Kidney tubule cell (primary cell): ENCODE measurements at places on chromosomes 16 and 17.
A peak's percentile ranks its signal among the peaks of the same experiment; 100 is the strongest.

GRCh38 chr17:1559047-1560043 lies 3.2 kb downstream of the PITPNA start:
- DNase-seq: peak; percentile 12

DNA sequence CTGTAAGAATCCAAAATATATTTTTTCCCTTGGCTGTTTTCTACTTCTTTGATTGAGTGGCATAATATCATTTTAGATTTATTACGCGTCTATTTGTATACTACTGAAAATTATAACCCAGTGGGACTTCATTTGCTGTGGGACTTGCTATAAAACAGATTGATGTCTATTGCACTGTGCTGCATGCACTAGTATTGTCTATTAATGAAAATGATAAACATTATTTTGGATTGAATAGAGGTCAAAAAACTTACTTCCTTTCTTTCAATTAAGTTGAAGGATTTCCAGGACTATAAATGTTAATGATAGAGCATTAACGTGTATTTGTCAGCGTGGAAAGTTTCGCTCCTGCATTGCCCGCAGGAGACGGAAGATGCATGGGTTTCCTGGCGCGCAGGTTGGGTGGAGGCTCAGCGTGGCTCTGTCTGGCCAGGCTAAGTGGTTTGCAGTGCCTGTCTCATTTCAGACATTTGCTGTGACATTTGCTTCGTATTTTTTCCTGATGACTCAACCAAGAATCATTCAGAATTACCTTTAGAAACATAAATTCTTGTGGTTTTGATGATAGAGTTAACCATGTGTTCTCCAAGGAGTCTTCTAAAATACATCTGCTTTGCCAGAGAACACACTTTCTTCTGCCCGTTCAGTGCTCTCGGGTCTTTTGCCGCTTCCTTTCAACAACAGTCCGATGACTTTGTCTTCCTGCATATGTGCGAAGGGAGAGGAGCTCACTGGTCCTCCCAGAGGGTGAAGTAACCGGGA lies 216.7 kb downstream of the RPTOR start:
- peak; percentile 77 for DNase-seq

- no peak for DNase-seq
Observed at GRCh38 chr16:7088711-7089110, 243.9 kb upstream of the RBFOX1 start.

GRCh38 chr17:45090711-45091110 lies 29.6 kb downstream of the NMT1 start:
- DNase-seq: no peak

GRCh38 chr16:70685938-70686375 lies at the start of gene MTSS2:
Gene MTSS2, minus strand, starts transcription at chr16:70686053. Its CDS starts 262 bp downstream, at chr16:70685791.
- peak; percentile 66 for DNase-seq

DNA sequence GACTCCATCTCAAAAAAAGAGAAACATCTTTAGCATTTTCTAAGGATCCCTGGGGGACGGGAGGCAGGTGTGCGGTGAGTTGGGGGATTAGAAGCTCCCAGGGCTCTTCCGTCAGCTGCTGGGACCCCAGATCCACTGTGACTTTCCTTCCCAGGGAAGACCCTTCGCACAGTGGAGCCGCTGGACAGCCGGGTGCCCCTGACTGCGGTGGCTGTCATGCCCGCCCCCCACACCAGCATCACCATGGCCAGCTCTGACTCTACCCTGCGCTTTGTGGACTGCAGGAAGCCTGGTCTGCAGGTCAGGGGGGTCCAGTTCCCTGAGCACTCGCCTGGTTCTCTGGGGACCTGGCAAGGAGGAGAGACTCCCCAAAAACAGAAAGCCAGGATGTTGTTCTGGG lies 7.3 kb upstream of the SERPINF2 start:
- DNase-seq: no peak

DNA sequence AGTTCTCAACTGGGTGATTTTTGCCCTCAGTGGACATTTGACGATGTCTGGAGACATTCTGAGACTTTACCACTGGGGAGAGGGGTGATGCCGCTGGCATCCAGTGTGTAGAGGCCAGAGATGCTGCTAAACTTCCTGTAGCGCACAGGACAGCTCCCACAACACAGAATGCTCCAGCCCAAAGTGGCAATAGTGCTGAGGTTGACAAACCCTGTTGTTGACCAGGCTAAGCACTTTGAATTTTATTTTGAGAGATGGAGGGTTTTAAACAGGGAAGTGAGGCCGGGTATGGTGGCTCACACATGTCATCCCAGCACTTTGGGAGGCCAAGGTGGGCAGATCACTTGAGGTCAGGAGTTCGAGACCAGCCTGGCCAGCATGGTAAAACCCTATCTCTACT lies 44.0 kb downstream of the SYT17 start:
- no peak for DNase-seq

DNA sequence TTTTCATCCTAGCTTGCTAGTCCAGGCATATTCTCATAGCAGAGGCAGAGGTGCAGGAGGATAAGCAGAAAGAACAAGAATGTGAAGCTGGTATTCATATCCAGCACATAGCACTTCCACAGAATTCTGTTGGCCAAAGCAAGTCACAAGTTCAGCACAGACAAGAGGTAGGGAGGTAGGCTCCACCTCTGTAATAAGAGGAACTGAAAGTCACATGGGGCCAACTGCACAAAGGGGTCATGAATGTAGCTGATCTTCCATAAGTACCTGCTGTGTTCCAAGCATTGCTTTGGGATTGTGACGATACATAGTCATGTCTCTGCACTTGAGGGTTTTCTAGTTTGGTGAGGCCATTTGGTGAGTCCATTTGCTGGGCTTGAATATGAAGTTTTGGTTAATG lies 110.8 kb upstream of the MPHOSPH6 start:
- DNase-seq: no peak

GRCh38 chr16:65534121-65534528 lies 412.3 kb upstream of the CDH11 start:
- DNase-seq: peak; percentile 38

DNA sequence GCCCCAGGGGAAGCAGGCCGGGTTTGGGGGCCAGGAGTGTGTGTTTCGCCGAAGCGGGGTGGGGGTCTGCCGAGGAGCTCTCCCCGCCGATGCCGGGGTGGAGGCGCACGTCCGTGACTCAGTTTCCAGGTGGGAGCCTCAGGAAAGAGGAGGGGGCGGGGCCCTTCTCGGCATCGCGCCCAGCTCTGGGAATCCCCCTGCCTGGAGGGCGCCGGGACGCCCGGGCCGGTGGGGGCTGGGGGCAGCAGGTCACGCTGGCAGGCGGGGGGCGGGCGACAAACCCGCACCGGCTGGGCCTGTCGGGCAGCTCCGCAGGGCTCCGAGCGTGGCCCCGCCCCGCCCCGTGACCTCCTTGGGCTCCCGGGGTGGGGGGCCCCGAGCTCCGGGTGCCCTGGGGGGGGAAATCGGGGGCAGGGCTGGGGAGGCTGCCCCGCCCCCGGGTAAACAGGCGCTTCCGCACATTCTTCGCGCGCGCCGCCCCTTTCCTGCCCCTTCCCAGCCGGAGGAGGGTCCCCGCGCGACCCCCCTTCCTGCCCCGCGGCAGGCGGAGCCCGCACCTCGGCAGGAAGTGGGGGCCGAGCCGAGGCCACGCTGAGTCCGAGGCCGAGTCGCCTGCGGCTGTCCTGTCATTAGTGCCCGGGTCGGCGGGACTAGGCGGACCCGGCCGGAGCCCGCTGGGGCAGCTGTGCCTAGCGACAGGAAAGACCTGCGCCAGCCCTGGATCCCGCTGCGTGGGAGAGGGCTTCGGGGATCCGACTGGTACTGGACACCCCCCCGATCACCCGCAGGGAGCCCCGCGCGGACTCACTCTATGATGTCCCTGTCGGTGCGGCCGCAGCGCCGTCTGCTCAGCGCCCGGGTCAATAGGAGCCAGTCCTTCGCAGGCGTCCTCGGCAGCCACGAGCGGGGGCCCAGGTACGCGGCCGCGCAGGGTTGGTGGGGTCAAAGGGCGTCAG lies 9.3 kb downstream of the RIPOR1 start:
- peak; percentile 67 for DNase-seq

- no peak for DNase-seq
Observed at GRCh38 chr17:76195281-76196096, 44.8 kb downstream of the RNF157 start.

- DNase-seq: no peak
Observed at GRCh38 chr16:23908790-23909189, 73.0 kb downstream of the PRKCB start.

- DNase-seq: no peak
Observed at GRCh38 chr17:79084291-79085153, 9.9 kb downstream of the ENGASE start.

DNA sequence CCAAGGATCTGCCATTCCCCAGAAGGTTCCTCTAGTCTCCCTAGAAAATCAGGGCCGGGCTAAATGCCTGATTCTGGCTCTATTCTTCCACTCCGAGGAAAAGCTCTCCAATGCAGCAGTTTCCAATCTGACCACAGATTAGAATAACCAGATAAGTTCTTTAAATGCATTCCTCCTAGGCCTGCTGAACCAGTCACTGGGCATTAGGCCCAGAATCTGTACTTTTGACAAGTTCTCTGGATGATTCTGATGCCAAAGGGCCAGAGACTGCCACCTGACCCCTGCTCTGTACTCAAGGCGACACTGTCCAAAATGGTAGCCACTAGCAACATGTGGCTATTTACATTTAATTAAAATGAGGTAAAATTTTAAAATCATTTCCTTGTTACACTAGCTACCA lies 22.3 kb downstream of the MAP3K14 start:
- DNase-seq: no peak

- DNase-seq: peak; percentile 61
Observed at GRCh38 chr16:23435500-23435899, 17.5 kb downstream of the COG7 start.

- no peak for DNase-seq
Observed at GRCh38 chr16:65476448-65476955, 354.6 kb upstream of the CDH11 start.

DNA sequence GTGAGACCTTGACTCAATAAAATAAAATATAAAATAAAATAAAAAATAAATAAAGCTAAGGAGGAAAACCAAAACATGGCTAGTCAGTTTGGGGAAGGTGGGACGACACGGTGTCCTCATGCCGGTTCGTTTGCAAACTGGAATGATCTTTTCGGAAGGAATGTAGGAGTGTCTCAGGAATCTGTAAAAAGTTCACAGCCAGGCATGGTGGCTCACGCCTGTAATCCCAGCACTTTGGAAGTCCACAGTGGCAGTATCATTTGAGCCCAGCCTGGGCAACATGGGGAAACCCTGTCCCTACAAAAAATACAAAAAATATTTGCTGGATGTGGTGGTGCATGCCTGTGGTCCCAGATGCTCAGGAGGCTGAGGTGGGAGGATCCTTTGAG lies 14.7 kb upstream of the RPTOR start:
- DNase-seq: peak; percentile 11

GRCh38 chr17:31114956-31115555 lies 20.3 kb downstream of the NF1 start:
- DNase-seq: no peak

GRCh38 chr16:83554096-83554495 lies 253.7 kb upstream of the HSBP1 start:
- DNase-seq: no peak

DNA sequence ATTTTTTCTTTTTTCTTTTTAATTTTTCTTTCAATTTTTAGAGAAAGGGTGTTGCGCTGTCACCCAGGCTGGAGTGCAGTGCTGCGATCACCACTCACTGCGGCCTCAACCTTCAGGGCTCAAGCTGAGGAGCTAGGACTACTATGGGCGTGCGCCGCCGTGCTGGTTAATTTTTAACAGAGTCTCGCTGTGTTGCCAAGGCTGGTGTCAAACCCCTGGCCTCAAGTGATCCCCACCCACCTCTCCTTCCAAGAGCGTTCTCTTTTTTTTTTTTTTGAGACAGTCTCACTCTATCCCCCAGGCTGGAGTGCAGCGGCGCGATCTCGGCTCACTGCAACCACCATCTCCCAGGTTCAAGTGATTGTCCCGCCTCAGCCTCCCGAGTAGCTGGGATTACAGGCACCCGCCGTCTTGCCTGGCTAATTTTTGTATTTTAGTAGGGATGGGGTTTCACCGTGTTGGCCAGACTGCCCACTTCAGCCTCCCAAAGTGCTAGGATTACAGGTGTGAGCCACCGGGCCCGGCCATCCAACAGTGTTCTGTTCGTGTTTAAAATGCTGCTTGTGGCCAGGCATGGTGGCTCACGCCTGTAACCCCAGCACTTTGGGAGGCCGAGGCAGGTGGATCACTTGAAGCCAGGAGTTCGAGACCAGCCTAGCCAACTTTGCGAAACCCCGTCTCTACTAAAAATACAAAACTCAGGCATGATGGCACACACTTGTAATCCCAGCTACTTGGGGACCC lies 14.5 kb upstream of the RPL13 start:
- peak; percentile 66 for DNase-seq

DNA sequence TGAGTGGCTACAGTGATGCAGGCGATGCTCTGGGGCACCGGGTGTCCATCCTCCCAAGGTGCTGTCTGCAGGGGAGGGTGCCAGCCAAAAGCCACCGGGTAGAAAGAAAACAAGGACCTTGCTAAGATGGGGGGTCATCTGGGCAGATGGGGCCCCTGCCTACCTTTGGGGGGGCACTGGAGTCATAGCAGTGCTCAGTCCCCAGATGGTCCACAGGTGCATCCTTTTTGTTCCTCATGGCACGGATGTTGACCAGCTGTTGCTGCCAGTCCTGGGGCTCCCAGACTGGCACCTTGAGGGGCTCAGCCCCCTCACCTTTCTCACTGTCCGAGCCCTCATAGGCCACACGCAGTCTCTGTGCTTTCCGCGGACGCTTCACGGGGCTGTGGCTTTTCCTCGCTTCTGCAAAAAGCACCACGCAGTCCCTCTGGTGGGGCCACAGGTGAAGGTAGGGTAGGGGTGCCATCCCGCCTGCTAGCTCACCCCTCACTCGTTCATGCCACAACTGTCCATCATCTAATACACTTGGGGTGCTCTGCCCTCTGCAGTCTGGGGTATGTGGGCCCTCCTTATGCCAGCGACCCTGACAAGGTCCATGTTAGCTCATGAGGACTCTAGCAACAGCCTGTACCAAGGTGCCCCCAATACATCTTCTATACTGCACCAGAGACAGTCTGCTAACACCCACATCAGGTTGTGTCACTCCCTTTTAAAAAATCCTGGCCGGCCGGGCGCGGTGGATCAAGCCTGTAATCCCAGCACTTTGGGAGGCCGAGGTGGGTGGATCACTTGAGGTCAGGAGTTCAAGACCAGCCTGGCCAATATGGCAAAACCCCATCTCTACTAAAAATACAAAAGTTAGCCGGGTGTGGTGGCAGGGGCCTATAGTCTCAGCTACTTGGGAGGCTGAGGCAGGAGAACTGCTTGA lies 1.4 kb downstream of the NTHL1 start:
- no peak for DNase-seq

DNA sequence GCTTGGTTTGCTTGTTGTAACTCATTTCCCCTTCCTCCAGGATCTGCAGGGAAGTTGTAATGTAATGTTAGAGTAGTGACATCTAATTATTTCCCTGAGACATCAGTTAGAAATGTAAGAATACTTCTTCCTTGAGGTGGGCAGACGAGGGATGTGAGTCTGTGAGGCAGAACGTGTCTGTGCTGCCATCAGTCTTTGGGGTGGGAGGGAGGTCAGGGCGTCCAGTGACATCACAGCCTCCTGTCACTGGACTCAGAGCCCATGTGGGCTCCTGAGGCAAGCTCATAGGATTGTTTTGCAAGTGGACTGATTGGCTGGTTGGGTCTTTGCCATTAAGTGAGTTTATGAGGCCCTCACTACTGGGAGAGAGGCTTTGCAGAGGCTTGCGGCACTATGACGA lies 188.8 kb downstream of the CCDC182 start:
- DNase-seq: peak; percentile 16

GRCh38 chr17:28926366-28926765 lies 23.5 kb upstream of the DHRS13 start:
- DNase-seq: no peak
